Activated CD4-positive, alpha-beta T cell treated with anti-CD3 and anti-CD28 coated beads, Interleukin-2, amount 50 U/mL, for 48 hours (primary cell): ENCODE measurements at places on chromosomes 11 and 22.
A peak's percentile ranks its signal among the peaks of the same experiment; 100 is the strongest.

GRCh38 chr11:7537265-7537664, 23.5 kb downstream of the PPFIBP2 start:
- no peak for DNase-seq

GRCh38 chr11:69444381-69445130, 36.9 kb upstream of the LINC01488 start:
- DNase-seq, result no peak

- DNase-seq, result no peak
Measured at GRCh38 chr11:121140369-121140768, 39.3 kb downstream of the TECTA start.

DNA sequence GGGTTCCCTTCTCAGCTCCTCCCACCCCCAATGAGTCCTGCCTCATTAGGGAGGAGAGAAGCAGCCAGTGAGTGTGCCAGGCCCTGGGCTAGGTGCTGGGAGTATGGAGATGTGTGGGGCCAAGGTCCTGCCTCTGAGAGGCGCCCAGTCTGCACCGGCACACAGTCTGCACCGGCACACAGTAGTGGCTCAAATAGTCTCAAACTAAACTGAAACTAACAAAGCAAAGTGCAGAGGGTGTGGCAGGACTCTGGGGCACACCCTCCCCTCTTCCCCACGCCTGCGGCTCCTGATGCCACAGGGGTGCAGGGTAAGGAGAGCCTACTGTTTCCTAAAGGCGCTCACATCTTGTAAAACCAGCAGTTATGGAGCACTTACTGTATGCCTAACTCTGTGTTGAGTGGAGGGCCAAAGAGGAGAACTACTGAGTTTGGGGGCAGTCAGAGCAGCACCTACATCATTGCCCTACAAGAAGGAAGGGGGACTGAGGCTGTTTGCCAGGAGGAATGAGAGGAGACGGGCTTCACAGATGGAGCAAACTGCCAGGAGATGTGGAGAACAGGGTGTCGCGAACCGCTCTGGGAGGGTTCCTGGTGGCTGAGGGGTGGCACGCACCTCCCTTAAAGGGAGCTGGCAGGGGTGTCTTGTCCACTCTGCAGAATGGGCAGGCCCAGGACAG, 939 bp upstream of the SH3BP1 start:
- DNase-seq, result peak; percentile 46

- DNase-seq, result no peak
Measured at GRCh38 chr11:28858076-28858475, 749.9 kb downstream of the METTL15 start.

GRCh38 chr22:17155941-17156340, 3.1 kb downstream of the HDHD5 start:
- DNase-seq, result no peak

DNA sequence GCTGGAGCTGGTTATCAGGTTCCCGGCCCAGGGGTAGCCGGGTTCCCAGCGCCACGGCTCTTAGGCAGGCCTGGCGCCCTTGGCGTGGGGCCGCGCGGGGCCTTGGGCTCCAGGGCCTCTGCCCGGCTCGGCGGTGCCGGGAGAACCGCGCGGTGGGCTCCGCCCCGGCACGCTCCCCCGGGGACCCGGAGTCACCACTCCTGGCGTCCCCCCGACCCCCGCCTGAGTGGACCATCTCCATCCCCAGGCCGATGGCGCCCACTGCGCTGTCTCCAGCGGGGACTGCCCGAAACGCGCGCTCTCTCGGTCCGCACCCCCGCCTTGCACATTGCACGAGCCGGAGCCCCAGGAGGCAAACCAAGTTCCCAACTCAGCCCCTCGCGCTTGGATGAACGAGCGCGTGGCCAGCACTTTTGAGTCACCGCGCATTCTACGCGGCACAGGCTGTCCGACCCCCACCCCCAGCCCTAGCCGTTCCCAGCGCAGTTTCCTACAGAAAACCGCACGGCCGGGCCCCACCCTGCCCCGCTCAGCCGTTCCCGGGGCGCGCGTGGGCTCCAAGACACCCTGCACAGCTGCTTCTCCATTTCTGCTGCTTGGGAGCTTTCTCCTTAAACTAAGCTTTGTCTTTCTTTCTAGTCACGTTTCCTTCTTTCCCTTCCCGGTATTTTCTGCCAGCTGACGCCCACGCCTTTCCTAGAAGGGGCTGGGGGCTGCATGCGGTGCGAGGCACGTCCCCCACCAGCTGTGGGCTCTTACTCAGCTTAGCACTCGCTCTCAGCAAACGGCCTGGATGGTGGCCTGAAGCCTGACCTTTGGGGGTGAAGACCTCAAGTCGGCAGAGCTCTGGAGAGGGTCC, 650 bp upstream of the CHID1 start:
- peak; percentile 58 for DNase-seq

GRCh38 chr11:35814720-35815305, 129.0 kb upstream of the LDLRAD3 start:
- no peak for DNase-seq

- no peak for DNase-seq
Measured at GRCh38 chr11:47987781-47988180, 7.4 kb downstream of the PTPRJ start.

DNA sequence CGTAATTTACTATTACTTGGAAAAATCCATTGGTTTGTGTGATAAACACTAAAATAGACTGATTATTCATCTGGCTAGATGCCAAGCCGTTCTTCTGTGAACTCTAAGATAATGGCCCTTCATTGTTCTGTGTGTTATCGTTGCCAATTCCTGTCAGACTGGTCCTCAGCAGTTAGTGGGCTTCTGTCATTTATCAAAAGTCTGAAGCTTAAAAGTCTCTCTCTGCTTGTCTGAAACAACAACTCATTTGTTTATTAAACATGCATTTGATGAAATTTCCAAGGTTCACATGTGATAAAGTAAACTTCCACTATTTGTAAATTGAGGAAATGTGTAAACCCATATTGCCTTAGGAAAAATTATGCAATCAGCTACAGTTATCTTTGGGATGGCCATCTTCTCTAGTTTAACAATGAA, 21.1 kb upstream of the RDX start:
- DNase-seq, result no peak

DNA sequence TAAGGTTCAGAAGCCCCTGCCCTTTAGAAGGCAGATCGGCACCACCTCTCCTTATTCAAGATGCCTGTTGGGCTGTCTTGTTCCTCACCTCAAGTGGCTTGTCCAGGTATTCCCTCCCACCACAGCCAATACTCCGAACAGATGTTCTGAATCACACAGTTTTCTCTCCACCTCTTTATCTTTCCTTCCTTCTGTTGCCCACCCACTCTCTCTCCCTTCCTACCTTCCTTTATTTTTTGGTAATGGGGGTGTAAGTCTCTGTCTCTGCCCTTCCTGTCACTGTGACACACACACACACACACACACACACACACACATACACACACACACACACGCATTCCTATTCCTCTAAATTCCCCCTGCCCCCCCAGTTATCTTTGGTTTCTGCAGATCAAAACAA, 8.4 kb downstream of the BEST1 start:
- no peak for DNase-seq

DNA sequence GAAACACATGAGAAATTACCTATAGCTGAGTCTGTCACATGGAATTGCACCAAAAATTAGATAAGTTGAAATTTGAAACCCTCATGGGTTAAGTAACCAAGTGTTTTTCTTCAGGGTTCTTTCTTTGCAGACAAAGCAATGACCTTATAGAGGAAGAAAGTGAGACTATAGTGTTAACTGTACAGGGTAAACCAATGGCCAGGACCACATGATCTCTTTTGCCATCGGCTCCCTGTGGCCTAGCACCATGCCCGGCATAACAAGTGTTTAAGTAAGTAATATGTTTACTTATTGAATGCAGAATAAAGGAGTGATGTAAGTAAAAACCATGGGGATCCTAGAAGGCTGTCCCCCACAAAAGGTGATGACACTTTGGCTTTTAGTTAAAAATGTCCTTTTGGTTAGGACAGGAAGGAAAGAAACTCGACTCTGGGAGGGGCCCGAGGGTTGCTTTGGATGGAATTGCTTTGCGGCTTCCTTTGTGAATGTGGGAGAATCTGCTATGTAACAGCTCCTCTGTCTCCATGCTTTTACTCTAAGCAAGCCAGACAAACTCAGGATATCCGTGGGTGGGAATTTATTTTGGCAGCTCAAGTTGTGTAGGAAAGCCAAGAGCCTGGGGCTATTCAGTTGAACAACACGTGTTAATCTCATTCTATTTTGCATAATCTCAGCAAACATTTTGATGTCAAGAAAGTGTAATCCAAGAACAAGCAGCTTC, 454.7 kb downstream of the INSC start:
- DNase-seq, result no peak

- DNase-seq, result no peak
Measured at GRCh38 chr11:113549611-113550578, 74.7 kb upstream of the DRD2 start.

- no peak for DNase-seq
Measured at GRCh38 chr22:27679693-27680488, 121.7 kb downstream of the MN1 start.
